Stimulated activated CD8-positive, alpha-beta memory T cell treated with anti-CD3 and anti-CD28 coated beads, Interleukin-7, amount 100 ng/mL, for 1 hour (primary cell): ENCODE measurements at places on chromosomes 4 and X.

DNA sequence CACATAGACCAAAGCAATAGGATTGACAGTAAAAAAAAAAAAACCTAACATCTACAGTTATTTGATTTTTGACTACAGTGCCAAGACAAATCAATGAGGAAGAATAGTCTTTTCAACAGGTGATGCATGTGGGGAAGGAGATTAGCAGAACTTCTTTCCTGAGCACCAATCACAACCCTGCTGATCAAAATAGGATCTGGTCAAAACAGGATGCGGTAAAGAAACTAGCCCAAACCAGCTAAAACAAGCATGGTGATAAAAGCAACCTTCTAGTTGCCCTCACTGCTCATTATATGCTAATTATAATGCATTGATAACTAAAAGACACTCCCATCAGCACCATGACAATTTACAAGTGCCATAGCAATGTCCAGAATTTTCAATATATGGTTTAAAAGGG lies 667.5 kb downstream of the GRXCR1 start:
- no peak for DNase-seq

DNA sequence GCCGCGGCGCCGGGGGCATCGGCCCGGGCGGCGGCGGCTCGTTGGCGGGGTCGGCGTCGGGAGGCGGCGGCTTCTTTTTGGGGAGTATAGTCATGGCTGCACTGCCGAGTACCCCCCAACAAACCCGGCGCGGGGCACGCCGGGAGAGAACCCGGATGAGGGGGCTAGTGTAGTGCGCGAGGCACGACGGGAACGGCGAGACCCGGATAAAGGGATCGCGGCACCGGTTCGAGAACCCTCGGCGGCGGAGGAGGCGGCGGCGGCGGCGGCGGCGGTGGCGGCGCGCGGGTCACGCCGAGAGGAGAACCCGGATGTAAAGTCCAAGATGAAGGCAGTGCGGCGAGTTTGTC lies at the start of gene OTUD5:
Gene OTUD5 (minus strand): TSS at position 131 of the 350 bp plus-strand sequence. CDS start 37 bp downstream, at position 94.
- DNase-seq: peak; percentile 44

DNA sequence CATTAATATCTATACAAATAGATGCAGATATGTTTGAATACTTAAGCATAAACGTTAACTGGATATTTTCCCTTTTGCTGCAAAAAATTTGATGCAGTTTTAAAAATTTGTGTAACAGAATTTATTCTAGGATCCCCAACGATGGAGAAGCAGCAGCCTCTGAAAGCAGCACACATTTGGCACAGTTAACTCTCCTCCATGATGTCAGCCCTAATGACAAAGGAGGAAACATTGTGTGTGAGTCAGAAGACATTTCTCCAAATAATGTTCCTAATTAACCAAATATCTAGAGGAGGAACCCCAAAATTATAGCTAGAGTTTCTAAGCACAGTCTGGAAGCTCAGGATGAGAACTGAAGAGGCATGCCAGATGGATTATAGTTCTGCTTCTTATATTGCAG lies 281.9 kb upstream of the MAD2L1 start:
- no peak for DNase-seq

DNA sequence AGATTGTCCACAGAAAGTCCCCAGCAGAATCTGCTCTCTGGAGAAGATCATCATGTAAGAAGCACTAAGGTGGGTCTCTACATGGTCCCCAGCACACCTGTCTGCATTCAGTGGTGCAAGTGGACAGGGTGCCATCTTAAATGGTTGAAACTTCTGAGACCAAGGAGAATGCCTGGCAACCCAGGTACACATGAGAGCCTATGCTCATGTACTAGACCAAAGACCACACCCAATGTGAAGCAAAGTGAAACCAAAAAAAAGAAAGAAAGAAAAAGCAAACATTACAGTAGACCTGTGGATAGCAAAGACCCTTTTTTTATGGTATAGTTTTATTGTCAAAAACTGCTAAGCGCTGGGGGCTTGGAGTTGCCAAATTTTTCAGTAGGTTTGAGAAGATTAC lies 15.0 kb downstream of the CD40LG start:
- DNase-seq: no peak

DNA sequence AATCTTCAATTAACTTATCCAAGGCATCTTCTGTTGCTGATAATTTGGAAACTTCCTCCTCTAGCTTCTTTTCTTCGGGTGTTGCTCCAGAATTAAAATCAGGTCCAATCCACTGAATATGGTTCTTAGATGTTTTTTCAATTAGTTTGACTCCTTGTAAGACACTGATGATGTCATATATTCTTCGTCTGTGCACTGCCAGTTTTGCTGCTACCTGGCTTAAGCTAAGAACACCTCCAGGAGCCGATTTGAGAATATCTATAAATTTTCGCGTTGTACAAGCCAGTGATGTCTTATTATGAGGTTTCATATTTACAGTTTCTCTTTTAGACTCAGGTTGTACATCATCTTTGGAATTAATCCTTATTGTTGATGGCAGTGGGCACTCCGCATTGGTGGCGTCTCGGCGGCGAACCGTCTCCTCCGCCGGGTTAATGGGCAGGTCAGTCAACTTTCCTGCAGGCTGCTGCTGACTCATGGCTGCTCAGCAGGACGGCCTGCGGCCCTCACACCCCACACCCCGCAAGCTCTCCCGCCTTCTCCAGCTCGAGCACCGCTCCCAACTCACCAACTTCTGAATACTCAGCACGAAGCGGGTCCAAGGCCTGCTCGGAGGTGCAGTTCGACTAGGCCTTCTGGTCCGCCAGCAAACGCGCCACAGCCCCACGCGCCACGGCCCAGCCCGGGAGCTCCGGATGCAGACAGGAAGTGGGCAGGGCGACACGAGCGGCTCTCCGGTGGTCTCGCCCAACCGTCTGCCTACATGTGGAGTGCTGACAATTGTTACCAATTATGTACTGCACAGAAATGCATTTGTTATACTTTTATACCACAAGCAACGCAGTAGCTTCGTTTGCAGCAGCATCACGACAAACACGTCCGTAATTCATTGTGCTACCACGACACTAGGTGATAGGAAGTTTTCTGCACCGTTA lies 49.2 kb upstream of the FHL1 start:
- no peak for DNase-seq

DNA sequence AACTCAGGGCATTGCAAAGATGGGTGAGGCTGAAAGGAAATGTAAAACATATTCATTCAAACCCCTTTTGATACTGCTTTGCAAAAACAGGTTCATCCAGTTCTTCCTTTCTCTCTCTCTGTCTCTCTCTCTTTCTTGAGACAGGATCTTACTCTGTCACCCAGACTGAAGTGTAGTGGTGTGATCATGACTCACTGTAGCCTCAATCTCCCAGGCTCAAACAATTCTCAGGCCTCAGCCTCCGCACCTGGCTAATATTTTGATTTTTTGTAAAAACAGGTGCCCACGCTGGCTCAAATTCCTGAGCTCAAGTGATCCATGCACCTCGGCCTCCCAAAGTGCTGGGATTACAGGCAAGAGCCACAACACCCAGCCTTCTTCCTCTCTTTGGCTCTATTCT lies 15.6 kb upstream of the DCHS2 start:
- DNase-seq: no peak

DNA sequence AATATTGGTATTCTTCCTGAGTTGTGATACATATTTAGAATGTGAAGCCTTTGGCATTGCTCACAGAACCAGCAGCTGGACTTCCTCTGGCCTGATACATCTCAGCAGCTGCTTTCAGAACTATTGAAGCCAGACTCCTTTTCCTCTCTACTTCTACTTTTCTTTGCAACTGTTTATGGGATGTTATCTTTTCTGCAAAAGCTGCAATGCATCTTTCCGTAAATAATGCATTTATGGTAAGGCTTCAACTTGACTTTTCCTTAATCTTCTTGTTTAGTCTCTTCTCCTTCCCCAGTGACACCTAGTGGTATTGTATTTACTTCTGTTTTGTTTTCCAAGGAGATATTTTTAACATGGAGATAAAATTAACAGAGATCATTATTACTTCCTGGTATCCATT lies 1548.7 kb downstream of the PCDH7 start:
- no peak for DNase-seq

DNA sequence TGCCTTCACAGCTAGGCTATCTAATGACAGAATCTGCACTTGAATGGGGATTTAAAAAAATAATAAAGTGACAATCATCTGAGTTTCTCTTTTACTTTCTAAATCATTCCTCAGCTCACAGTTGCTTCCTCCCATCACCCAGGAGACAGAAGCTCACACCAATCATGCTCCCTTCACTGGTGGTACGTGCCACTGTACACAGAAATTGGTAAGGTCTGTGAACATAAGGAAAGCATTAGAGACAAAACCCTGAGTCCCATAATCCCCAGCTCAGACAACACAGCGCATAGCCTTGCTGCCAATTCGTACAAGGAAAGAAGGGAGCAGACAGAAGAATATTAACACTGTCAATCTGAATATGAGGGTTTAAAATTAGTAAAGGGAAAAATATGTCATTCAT lies 133.1 kb downstream of the IDS start:
- DNase-seq: no peak

- no peak for DNase-seq
Observed at GRCh38 chrX:19065535-19065934, 56.7 kb downstream of the ADGRG2 start.

GRCh38 chr4:78734441-78735162 lies 41.5 kb upstream of the BMP2K start:
- DNase-seq: no peak

DNA sequence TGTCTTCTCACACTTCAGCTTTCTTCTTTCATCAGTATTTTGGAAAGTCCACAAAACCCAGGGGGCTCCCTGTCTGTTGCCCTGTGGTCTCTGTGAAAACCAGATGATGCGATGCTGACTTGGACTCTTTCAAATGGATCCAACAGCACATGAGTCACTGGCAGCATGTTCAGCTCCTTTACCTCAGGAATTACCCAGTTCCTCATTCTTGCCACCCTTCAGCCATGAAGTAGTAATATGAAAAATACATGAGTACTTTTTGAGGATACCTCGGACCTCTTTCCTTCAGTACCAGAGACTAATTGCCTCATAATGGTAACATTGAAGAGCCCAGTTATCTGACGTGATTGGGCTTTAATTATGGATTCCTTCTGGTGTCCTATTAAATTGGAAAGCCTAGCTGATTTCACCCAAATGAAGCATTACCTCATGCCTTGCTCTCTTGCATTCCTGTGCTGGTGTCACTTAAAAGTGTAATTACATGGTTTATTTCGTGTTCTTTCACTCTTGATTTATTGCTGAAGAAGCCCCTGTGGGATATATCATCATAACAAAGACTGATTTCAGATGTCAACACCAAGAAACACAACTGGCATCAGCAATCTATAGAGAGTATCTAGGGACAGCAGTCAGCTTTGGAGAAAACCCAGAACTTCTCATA lies 63.4 kb downstream of the NFKB1 start:
- no peak for DNase-seq

DNA sequence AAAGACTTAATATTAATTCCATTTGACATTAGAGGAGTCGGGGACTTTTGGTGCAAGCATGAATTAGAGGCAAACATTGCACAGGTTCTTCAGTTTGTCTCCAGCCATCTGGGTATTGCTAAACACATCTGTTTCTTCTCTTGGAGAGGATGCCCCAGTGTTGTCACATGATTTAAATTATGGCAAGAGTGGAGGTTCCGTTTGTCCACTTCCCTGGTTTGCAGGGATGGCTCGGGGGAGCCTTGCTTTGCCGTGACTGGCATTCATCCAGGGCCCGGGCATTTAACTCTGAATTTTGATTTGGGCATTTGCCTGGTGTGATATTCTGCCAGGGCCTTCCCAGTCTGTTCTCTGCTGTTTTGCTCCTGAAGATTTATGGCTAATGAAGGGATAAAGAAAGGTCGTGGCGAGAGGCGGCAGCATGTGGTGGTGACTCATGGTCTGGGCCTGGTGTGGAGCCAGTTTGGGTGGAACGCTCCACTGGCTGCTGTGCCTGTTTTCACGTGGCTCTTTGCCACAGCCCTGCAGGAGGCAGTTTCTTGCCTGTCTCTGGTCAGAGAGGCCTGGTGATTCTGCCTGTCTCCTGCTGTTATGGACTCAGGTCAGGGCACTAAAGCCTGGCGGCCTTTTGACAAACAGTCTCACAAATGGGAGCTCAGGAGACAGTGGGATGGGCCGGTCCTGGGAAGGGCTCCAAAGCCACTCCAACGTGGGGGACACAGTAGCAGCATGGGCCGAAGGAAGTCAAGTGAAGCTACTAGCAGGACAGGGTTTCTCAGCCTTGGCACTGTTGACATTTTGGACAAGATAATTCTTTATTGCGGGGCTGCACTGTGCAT lies 99.4 kb upstream of the PGRMC2 start:
- no peak for DNase-seq

GRCh38 chrX:40964008-40964407 lies 121.2 kb upstream of the USP9X start:
- DNase-seq: no peak

- no peak for DNase-seq
Observed at GRCh38 chr4:184647266-184648053, 1.8 kb downstream of the CASP3 start.

DNA sequence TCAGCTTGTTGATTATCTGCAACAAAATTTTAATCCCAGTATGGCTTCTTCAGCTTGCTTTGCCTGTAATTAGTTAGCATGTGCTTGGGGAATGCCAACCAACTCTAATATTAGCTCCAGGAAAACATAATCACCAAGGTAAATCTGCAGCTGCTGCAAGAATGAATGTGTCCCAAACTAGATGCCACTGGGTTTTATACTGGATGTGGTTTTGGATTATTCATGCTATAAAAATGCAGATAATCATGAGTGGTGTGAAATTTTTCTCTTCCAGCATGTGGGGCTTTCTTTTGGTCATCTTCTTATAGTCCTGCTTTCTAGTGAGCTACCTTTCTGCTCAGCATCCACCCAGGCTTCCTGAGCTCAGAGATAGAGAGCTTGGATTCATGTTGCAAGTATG lies 295.9 kb upstream of the CASK start:
- no peak for DNase-seq

GRCh38 chrX:120299928-120300327 lies 11.3 kb downstream of the TMEM255A start:
- no peak for DNase-seq

GRCh38 chr4:8338351-8338961 lies 68.9 kb downstream of the HTRA3 start:
- DNase-seq: no peak

- DNase-seq: no peak
Observed at GRCh38 chr4:124111411-124111810, 601.1 kb downstream of the ANKRD50 start.

GRCh38 chrX:48702716-48703115 lies 6.2 kb downstream of the SUV39H1 start:
- DNase-seq: no peak

GRCh38 chrX:47481160-47481559 lies 1.9 kb downstream of the ZNF41 start:
- no peak for DNase-seq

DNA sequence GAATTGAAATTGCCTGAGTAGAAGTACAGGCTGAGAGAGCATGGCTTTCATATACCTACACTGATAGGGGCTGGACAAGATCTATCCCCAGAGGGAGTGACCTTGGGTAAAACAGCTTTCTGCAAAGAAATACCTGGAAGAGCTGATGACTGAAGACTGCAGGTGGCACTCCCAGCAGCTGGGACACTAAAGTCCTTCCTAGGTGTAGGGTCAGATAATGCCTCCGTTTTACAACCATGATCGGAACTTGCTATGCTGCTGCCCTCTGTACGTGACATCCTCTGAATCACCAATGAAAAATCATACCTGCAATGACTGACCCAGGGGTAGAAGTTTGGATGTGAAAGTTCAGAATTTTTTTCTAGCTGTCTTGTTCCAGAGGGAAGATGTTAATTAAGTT lies 107.2 kb upstream of the WDR1 start:
- no peak for DNase-seq
